ENCODE measurements at places on chromosomes 16 and 17. TPM values are rescaled to one million over a fixed set of nuclear protein-coding genes. Genes with fewer than 3 reads are reported as not detected.

Gene CCDC200
- not detected for total RNA-seq

Gene OR1D5
- total RNA-seq = not detected

Gene SLC6A2
- not detected for total RNA-seq

DNA sequence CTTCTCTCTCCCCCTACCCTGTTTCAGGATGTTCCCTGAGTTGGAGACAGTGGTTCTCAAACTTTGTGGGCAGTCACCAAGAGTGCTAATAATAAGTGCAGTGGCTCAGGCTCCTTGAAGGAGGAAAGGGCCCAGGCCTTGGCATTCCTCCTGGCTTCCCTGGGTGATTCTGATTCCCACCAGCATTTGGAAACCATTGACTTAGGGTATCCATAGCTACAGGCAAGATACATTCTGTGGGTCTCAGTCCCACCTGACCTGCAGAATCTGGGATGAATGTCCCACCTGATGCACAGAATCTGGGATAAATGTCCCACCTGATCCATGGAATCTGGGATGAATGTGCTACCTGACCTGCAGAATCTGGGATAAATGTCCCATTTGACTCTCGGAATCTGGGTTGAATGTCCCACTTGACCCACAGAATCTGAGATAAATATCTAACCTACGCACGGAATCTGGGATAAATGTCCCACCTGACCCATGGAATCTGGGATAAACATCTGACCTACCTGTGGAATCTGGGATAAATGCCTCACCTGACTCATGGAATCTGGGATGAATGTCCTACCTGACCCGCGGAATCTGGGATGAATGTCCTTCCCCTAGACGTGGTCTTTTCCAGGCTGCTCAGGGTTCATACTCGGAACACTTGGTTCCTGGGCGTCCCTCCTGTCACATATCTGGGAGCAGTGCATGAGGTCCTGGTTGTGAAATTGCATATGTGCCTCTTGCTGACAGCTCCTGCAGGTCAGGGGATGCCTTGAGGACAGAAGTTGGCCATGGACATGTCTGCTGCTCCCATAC lies 136.7 kb upstream of the HS3ST2 start:
- no peak for DNase-seq
- no peaks in the 10 kb centered on the region for H3K36me3 ChIP-seq
- H3K27ac ChIP-seq = no peak overlapping the region
- H3K4me1 ChIP-seq = no peaks in the 10 kb centered on the region
- H3K27me3 ChIP-seq = peaks cover 72% of the 10 kb centered on the region
- no peak overlapping the region for H3K4me3 ChIP-seq

GRCh38 chr16:50160495-50161164 lies 7.5 kb downstream of the TENT4B start:
- H3K27me3 ChIP-seq = no peaks in the 10 kb centered on the region
- DNase-seq = no peak
- no peak overlapping the region for H3K4me3 ChIP-seq
- H3K4me1 ChIP-seq = peaks cover 20% of the 10 kb centered on the region

DNA sequence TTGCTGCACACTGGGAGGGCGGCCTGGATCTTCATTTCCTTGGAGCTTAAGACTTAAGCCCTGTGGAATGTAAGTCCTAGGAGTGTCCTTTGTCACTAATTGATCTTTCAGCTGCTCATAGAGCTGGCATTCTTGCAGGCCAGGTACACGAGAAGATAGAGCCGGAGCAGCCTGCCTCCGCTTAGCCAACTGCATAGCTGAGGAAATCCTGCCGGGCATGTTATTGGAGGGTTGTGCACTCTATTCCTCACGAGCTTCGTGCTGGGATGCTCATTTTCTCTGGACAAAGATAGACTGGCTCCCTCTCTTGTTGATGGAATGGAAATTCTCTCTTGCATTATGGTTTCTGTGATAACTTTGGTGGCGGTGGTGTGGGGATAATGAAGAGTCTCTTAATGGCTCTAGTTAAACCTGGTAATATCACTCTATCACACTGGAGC lies 76.9 kb downstream of the RPA1 start:
- H3K4me1 ChIP-seq = peaks cover 17% of the 10 kb centered on the region
- no peak overlapping the region for H3K4me3 ChIP-seq
- no peak overlapping the region for H3K27ac ChIP-seq

DNA sequence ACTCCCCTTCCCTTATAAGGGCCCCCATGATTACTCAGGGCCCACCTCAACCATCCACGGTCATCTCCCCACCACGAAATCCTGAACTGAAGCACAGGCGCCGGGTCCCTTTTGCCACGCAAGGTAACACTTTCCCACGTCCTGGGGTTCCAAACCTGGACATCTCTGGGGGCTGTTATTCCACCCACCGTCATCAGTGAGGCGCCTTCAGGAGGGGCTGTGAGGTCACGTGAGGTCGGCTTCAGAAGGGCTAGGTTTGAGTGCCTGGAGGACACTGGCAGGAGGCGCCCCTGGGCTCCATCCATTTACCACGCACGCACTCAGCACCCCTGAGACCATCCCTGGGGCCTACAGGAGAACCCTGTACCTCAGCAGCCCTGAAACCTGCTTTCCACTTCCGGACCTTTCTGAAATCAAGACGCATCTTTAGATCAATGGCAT lies 4.1 kb downstream of the CD2BP2 start:
- no peak for DNase-seq
- H3K27me3 ChIP-seq = no peaks in the 10 kb centered on the region
- H3K4me3 ChIP-seq = no peak overlapping the region
- H3K27ac ChIP-seq = no peak overlapping the region
- peaks cover 52% of the 10 kb centered on the region for H3K4me1 ChIP-seq
- peaks cover 38% of the 10 kb centered on the region for H3K36me3 ChIP-seq

- DNase-seq = peak; percentile 83
- H3K4me3 ChIP-seq = peak overlapping the region; percentile 83
- no peaks in the 10 kb centered on the region for H3K36me3 ChIP-seq
- H3K27me3 ChIP-seq = no peaks in the 10 kb centered on the region
- H3K27ac ChIP-seq = peak overlapping the region; percentile 99
- H3K4me1 ChIP-seq = peaks cover 36% of the 10 kb centered on the region
These were observed 692 bp upstream of the SOCS1 start for GRCh38 chr16:11256661-11257130.

Gene ZNF19
- total RNA-seq = 5.5 TPM

DNA sequence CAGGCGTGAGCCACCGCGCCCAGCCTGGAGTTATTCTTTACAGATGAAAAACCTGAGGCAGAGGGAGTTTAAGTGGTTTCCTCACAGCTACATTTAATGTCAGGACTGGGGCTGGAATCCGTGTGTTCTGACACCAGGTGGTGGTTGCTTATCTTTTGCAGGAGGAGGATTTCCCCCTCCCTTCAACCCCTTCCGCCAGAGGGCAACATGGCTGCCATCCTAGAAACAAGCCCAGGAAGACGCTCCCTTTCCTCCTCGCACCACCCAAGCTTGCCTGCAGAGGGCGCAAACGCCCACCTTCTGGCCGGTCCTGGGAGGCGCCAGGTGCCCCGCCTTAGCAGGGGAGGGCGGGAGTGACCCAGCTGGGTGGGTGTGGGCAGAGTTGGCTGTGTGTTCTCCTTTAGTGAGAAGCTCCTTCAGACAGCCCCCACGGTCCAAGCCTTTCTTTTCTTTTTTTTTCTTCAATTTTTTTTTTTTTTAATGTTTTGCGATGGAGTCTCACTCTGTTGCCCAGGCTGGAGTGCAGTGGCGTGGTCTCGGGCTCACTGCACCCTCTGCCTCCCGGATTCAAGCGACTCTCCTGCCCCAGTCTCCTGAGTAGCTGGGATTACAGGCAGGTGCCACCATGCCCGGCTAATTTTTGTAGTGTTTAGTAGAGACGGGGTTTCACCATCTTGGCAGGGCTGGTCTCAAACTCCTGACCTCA lies 9.9 kb upstream of the RAP1GAP2 start:
- no peaks in the 10 kb centered on the region for H3K27me3 ChIP-seq
- H3K36me3 ChIP-seq = no peaks in the 10 kb centered on the region
- peaks cover 5% of the 10 kb centered on the region for H3K4me1 ChIP-seq
- no peak overlapping the region for H3K4me3 ChIP-seq
- H3K27ac ChIP-seq = no peak overlapping the region
- peak; percentile 91 for DNase-seq

DNA sequence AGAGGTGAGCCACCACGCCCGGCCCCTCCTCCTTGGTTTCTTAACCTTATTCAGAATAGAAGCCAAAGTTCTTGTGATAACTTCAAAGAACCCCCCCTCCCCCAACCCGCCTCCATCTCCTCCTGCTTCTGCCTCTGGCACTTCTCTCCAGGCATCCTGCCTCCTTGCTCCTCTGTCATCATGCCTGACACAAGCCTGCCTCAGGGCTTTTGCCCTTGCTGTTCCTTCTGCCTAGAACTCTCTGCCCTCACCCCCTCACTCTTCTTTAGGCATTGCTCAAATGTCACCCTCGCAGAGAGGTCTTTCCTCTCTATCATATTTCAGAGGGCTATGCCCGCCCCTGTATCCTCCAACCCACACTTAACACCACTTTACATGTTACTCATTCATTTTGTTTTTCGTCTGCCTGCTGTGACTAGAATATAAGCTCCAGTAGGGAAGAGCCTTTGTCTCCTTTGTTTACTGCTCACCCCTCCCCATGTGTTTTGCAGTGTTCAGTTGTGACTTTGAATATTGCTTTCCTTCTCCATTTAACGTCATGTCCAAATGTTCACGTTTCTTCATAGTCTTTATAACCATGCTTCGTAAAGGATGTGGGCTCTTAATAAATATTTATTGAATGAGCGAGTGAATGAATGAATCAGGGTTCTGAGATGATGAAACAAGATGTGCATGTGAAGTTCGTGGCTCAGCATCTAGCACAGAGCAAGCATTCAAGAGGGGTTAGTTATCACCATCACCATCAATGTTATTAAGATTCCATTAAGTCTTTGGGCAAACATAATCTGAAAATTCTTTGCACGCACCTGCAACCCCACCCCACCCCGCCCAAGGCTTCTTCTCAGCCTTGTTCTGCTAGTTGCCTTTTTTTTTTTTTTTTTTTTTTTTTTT lies 186.2 kb upstream of the WSCD1 start:
- H3K4me3 ChIP-seq = no peak overlapping the region
- DNase-seq = no peak
- H3K36me3 ChIP-seq = no peaks in the 10 kb centered on the region
- H3K27ac ChIP-seq = no peak overlapping the region
- H3K27me3 ChIP-seq = no peaks in the 10 kb centered on the region

Gene CD300LB
- total RNA-seq = not detected

DNA sequence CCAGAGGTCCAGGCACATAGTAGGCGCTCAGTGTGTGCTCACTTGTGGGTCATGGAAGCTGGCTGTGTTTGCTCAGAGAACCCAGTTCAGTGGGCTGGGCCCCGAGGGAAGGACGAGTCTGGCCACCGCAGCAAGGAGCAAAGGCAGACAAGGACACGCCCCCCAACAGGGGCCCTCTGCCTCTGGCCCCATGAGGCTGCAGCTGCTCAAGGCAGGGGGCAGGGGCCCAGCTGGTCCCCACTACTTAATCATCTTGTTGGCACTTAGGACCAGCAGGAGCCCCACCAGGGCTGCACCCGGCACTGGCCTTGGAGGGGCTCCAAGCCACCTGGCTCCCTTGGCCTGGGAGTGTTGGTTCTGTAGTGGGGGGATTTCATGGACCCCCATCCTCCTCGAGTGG lies 16.1 kb downstream of the KCNJ12 start:
- DNase-seq = no peak
- no peak overlapping the region for H3K27ac ChIP-seq

DNA sequence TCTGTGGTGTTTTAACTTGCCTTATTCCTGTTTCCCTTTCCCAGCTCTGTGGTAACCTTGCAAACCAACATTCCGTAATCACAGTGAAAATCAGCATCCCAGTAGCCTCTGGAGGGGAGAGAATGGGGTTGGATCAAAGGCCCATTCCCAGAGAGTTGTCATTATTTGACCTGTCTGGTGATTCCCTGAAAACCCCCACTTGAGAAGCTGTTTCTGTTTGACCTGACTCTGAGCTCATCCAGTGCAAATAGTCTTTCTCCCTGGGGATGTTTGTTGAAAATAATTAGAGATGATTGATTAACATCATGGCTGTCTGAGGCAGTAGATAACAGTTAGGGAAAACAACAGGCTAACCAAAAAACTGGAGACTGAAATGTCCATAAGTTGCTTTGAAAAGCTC lies 3.0 kb downstream of the CACNG1 start:
- H3K4me3 ChIP-seq = no peak overlapping the region
- H3K27ac ChIP-seq = no peak overlapping the region
- no peak for DNase-seq
- H3K36me3 ChIP-seq = no peaks in the 10 kb centered on the region
- H3K27me3 ChIP-seq = no peaks in the 10 kb centered on the region

Gene CLDN9
- not detected for total RNA-seq

DNA sequence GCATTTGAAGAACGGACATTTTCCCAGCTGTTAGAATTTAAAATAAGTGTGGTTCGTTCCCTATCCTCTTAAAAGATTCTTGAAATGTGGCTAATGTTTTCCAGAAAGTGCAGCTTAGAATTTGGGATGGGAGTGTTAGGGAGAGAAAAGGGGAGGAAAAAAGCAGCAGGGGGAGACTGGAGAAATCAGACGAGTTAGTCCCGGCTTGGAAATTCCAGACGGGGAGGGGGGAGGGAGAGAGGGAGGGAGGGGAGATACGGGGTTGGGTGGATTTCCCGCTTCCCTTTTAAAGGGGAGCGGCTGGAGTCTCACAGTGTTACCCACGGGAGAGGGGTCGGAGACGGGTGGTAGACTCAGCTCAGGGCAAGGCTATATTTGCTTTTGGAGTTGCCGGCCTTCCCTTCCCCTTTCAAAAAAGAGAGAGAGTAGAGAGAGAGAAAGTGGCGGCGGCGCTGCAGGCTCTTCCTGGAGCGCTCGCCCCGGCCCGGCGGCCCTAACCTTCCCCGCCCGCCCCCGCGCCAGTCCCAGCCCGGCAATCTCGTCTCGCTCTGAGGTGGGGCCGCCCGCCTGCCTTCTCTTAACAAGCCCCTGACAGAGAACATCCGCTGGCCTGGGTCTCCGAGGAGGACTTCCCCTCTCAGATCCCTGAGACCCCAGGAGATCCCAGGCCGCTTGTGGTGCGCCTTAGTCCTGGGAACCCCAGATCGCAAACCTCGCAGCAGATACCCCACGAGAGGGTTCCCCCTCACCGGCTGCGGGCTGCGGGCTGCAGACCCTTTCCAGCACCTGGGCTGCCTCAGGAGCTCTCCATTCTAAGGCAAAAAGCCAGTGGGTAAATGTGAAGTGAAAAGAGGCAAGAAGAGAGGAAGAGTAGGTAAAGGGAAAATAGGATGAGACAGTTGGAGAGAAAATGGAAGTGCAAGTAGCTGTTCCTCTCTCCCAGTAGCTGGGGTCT lies 6.6 kb downstream of the IGF2BP1 start:
- H3K4me3 ChIP-seq = no peak overlapping the region
- H3K36me3 ChIP-seq = no peaks in the 10 kb centered on the region
- peak; percentile 75 for DNase-seq
- no peak overlapping the region for H3K27ac ChIP-seq
- peaks cover 100% of the 10 kb centered on the region for H3K27me3 ChIP-seq

- H3K4me1 ChIP-seq = peaks cover 39% of the 10 kb centered on the region
- peak overlapping the region; percentile 40 for H3K4me3 ChIP-seq
- DNase-seq = no peak
- peaks cover 26% of the 10 kb centered on the region for H3K36me3 ChIP-seq
These were observed 3.2 kb upstream of the IL17C start for GRCh38 chr16:88634994-88635670.
